ENCODE measurements at places on chromosomes 2 and 18. TPM values are rescaled to one million over a fixed set of nuclear protein-coding genes. Genes with fewer than 3 reads are reported as not detected.

CNTNAP5 gene
- total RNA-seq = not detected

C1GALT1C1L gene
- 0.52 TPM for total RNA-seq

CTNNA2 gene
- 1.5 TPM for total RNA-seq

UGT1A1 gene
- not detected for total RNA-seq

PLGLB1 gene
- 0.66 TPM for total RNA-seq

ARL6IP6 gene
- 6.5 TPM for total RNA-seq

SATB2 gene
- 3.8 TPM for total RNA-seq

NEUROD1 gene
- total RNA-seq = not detected

TGFA gene
- 2.0 TPM for total RNA-seq

FAM228A gene
- total RNA-seq = 2.5 TPM

INPP5D gene
- total RNA-seq = 12.5 TPM

ATOH8 gene
- total RNA-seq = 124 TPM

FBXO15 gene
- total RNA-seq = not detected

RIT2 gene
- total RNA-seq = not detected

ASTL gene
- total RNA-seq = not detected

ANKRD30B gene
- not detected for total RNA-seq

TNFRSF11A gene
- 1.2 TPM for total RNA-seq

VIL1 gene
- not detected for total RNA-seq

HSPE1 gene
- total RNA-seq = 46.7 TPM

PRSS56 gene
- total RNA-seq = not detected

TAF4B gene
- 8.3 TPM for total RNA-seq

TRPM8 gene
- total RNA-seq = not detected

EGR4 gene
- total RNA-seq = not detected

TMEM169 gene
- 0.52 TPM for total RNA-seq

ACADL gene
- total RNA-seq = 1.5 TPM

GALNT3 gene
- total RNA-seq = 2.5 TPM

MAPK4 gene
- 14.5 TPM for total RNA-seq

UBE2F gene
- 74.7 TPM for total RNA-seq

USP40 gene
- 18.9 TPM for total RNA-seq

PPP1CB gene
- total RNA-seq = 658 TPM

ACTR1B gene
- total RNA-seq = 81.7 TPM

RFTN2 gene
- 5.8 TPM for total RNA-seq

EVA1A gene
- not detected for total RNA-seq

DTNA gene
- 284 TPM for total RNA-seq

TTN gene
- total RNA-seq = 10.0 TPM

GAREM2 gene
- total RNA-seq = 3.3 TPM

UCN gene
- total RNA-seq = 2.8 TPM

ABCB11 gene
- not detected for total RNA-seq

CCT7 gene
- 227 TPM for total RNA-seq

LONRF2 gene
- 33.6 TPM for total RNA-seq

ATIC gene
- total RNA-seq = 50.8 TPM

SP140 gene
- total RNA-seq = 2.5 TPM

PSTPIP2 gene
- 5.6 TPM for total RNA-seq

PER2 gene
- 11.0 TPM for total RNA-seq

STARD6 gene
- not detected for total RNA-seq

CRACDL gene
- total RNA-seq = 2.2 TPM

CHST9 gene
- total RNA-seq = 2.4 TPM

STAMBP gene
- 32.4 TPM for total RNA-seq

SCN9A gene
- 7.8 TPM for total RNA-seq

RAB27B gene
- total RNA-seq = 1.6 TPM

OTX1 gene
- not detected for total RNA-seq

MLPH gene
- total RNA-seq = 7.7 TPM

ARHGAP15 gene
- total RNA-seq = 7.1 TPM

HTR2B gene
- 12.1 TPM for total RNA-seq

XDH gene
- 0.17 TPM for total RNA-seq

GPR155 gene
- total RNA-seq = 43.2 TPM

CPO gene
- total RNA-seq = 0.83 TPM

NEU4 gene
- not detected for total RNA-seq

Data from esophagus muscularis mucosa (tissue), 4 donors.